ENCODE measurements at places on chromosomes 2 and 18. TPM values are rescaled to one million over a fixed set of nuclear protein-coding genes. Genes with fewer than 3 reads are reported as not detected.

CNGA3 gene
- 0.07 TPM for total RNA-seq

BCL11A gene
- total RNA-seq = 159 TPM

ZNF804A gene
- 27.7 TPM for total RNA-seq

IL1R1 gene
- total RNA-seq = not detected

All from Karpas-422 (cell line).